Breast epithelium (tissue), 4 donors: ENCODE measurements at places on chromosomes 5 and 9. TPM values are rescaled to one million over a fixed set of nuclear protein-coding genes. Genes with fewer than 3 reads are reported as not detected.

GRCh38 chr5:122493091-122494021 is 181.3 kb downstream of the SNCAIP start:
- DNase-seq = no peak
- H3K4me1 ChIP-seq = no peaks in the 10 kb centered on the region
- no peak overlapping the region for H3K4me3 ChIP-seq
- no peak overlapping the region for H3K27ac ChIP-seq
- no peaks in the 10 kb centered on the region for H3K27me3 ChIP-seq
- no peaks in the 10 kb centered on the region for H3K36me3 ChIP-seq

GRCh38 chr5:104817127-104817526 is 1254.5 kb upstream of the NUDT12 start:
- DNase-seq = no peak
- peaks cover 4% of the 10 kb centered on the region for H3K36me3 ChIP-seq
- no peak overlapping the region for H3K27ac ChIP-seq

GRCh38 chr5:81819556-81820317 is 68.8 kb upstream of the SSBP2 start:
- no peaks in the 10 kb centered on the region for H3K27me3 ChIP-seq
- DNase-seq = no peak

- H3K36me3 ChIP-seq = no peaks in the 10 kb centered on the region
- no peaks in the 10 kb centered on the region for H3K27me3 ChIP-seq
- DNase-seq = no peak
- H3K4me3 ChIP-seq = no peak overlapping the region
Measured at GRCh38 chr5:61344187-61344944, 12.3 kb downstream of the ZSWIM6 start.

DNA sequence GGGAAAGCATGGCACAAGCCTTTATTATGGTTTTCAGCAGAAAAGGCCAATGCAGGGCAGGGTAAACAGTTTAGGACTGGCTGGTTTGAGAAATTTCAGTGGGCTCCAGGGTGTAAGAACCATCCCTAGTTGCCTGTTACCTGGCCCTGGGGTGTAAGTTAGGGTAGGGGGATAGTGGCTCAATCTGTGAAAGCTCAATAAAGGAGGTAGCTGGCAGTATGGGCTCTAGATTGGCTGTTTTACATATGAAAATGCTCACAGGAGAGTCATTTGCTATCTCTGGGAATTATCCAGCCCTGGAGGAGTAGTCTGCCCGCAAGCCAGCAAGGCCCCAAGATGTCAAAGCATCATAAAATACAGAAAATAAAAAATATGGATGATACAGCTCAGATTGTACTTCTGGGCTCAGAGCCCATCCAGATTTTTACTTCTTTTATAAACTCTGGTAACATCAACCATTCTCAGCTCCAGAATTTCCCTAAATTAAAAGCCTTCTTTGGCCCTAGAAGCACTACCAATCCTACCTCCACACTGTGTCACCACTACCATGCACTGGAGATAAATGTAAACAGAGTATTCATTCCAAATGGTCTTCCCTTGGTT is 31.1 kb downstream of the SSBP2 start:
- no peaks in the 10 kb centered on the region for H3K36me3 ChIP-seq
- H3K27me3 ChIP-seq = no peaks in the 10 kb centered on the region
- peaks cover 4% of the 10 kb centered on the region for H3K4me1 ChIP-seq
- no peak overlapping the region for H3K27ac ChIP-seq

DNA sequence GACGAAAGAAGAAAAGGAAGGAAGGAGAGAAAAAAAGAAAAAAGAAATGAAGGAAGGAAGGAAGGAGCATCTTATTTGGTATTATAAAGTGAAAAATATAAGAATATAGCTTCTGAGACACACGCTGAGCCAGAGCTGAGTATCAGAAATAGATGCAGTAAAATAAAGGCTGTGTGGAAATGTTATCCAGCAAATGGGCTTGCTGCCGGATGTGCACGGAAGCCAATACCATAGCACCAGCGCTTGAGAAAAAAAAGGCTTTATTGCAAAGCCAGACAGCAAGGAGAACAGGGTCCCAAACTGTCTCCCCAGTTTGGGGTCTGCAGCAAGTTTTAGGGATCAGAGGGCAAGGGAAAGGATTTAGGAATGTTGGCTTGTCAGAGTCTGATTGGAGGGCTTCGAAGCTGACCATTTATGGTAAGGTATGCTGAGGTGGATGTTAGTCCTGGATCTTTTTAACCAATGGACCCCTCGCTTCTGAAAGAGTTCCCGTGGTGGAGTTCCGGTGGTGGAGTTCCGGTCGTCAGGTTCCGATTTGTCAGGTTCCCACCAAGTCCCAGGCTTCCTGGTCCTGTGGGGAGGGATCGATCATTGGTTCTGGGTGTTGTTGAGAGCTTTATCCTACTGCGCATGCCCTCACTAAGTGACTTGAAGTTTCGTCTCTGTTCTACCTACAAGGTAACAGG is 70.4 kb downstream of the SFXN1 start:
- H3K27me3 ChIP-seq = no peaks in the 10 kb centered on the region
- DNase-seq = no peak
- H3K36me3 ChIP-seq = no peaks in the 10 kb centered on the region
- no peak overlapping the region for H3K27ac ChIP-seq
- no peaks in the 10 kb centered on the region for H3K4me1 ChIP-seq
- H3K4me3 ChIP-seq = no peak overlapping the region

- no peaks in the 10 kb centered on the region for H3K27me3 ChIP-seq
- no peak overlapping the region for H3K27ac ChIP-seq
- no peaks in the 10 kb centered on the region for H3K36me3 ChIP-seq
- DNase-seq = no peak
- H3K4me1 ChIP-seq = no peaks in the 10 kb centered on the region
Measured at GRCh38 chr5:34620185-34620584, 35.9 kb upstream of the RAI14 start.

DNA sequence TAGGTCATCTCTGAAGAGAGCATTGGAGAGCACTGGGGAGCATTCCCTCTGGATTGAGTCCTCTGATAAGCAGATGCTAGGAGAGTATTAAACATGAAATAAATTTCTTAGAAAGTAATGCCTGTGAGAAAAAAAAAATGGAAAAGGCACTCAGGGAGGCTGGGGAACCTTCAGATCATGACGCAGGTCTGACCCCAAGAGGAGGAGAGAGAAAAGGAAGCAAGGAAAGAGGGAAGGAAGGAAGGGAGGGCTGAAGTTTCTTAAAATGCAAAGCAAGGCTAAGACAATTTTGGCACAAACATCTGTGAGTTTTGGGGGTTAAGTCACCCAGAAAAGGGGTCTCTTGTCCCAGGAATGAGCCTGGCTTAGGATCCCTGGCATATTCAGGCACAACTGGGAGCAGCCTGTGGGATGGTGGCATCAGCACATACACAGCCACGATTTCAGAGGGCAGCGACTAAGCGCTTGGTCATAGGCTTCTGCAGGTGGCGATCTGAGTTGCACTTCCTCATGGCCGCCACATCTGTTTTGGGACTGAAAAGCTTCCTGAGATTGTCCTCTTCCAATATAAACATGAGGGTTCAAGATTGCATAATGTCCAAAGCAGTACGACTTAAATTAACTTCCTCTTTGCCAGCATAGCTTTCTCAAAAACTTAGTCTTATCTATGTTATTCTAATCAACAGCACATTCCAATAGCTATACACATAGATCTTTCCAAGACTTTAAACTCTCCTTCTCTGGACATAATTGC is 692.7 kb downstream of the DNAH5 start:
- no peak overlapping the region for H3K4me3 ChIP-seq
- no peak for DNase-seq
- H3K4me1 ChIP-seq = no peaks in the 10 kb centered on the region

GRCh38 chr9:134284273-134284672 is 42.0 kb upstream of the RXRA start:
- H3K4me1 ChIP-seq = peaks cover 22% of the 10 kb centered on the region
- H3K27ac ChIP-seq = no peak overlapping the region
- peak; percentile 80 for DNase-seq
- H3K4me3 ChIP-seq = no peak overlapping the region
- no peaks in the 10 kb centered on the region for H3K36me3 ChIP-seq
- no peaks in the 10 kb centered on the region for H3K27me3 ChIP-seq

DNA sequence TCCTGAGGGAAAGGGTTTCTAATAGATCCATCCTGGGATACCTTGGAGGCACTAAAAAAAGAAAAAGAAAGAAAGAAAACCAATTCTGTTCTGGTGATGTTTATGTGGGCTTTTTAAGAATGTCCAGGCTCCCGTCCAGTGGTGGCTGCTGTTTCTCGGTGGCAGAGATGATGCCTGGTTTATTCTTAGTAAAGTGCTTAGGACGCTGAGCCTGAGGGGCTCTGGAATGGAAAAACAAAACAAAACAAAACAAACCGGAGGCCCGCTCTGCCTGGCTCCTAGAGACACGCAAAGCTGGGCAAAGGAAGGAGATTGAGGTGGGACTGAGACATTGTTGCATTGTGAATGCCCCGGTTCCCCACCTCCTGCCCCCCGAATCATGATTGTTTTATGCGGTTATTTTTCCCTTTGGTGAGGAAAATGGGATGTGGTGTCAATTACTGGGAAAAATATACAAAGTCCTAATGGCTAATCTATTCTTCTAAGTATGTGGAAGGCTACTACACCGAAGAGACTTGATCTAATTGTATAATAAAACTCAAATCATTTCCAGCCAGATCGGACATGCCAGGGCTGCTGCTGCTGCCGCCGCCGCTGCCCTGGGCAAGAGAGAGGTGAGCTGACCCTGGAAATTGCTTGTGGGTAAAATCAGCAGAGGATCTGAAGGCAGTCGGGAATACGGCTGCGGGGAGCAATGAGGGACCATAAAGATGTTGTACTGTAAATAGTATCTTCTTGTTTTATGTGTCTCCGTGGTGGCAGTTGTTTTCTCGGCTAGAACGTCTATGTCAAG is 644.9 kb downstream of the CCDC171 start:
- H3K27me3 ChIP-seq = no peaks in the 10 kb centered on the region
- no peaks in the 10 kb centered on the region for H3K36me3 ChIP-seq
- no peaks in the 10 kb centered on the region for H3K4me1 ChIP-seq

DNA sequence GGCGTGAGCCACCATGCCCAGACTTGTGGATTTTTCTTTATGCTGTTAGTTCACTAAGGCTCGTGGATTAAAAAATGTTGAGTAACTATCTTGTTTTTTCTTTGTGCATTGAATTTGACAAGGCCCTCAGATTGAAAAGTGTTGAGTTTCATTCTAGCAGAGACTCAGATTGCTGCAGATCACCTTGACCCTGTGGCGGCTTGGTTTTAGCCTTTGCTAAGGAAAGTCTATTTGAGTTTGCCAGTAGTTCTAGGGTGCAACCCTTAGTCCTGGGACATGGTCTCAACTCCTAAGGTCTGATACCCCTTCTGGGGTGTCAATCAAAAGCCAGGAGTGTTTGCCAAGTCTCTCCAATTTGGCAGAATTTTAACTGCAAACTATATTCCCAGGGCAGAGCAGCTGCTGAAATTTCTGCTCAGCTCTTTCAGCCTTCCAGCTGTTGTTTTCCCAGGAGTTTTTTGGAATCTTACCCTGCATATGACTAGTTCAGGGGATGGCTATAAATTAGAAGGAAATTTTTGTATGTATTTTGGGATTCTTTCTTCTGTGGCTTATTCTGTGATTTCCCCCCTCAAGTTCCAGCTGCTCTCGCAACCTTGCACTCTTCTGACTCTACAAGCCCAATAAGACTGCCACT is 84.3 kb upstream of the HAND1 start:
- DNase-seq = no peak
- H3K36me3 ChIP-seq = no peaks in the 10 kb centered on the region
- H3K27me3 ChIP-seq = peaks cover 3% of the 10 kb centered on the region
- H3K27ac ChIP-seq = no peak overlapping the region
- H3K4me3 ChIP-seq = no peak overlapping the region

- DNase-seq = peak; percentile 28
- H3K36me3 ChIP-seq = no peaks in the 10 kb centered on the region
- no peak overlapping the region for H3K27ac ChIP-seq
- H3K4me1 ChIP-seq = no peaks in the 10 kb centered on the region
Measured at GRCh38 chr5:58235299-58235698, 224.6 kb downstream of the PLK2 start.

DNA sequence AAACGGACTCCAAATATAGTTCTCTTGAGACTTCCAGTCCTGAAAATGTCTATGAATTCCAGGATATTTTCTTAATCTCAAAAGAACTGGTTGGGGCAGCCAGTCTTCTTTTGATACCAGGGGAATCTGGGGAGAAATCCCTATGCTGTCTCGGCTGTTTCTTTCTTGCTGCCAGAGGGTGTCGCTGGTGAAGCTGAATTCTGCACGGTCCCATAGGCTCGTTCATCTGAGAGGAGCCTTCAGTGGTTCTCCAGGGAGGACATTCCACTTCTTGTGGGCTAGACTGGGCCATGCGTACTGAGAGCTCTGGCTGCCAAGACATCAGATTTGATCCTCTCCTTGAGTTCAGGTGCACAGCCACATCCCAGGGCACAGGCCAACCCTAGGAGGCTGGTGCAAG is 155.0 kb upstream of the CLINT1 start:
- H3K27me3 ChIP-seq = no peaks in the 10 kb centered on the region
- H3K4me1 ChIP-seq = no peaks in the 10 kb centered on the region

- H3K27me3 ChIP-seq = no peaks in the 10 kb centered on the region
- no peak overlapping the region for H3K27ac ChIP-seq
- DNase-seq = no peak
Measured at GRCh38 chr9:34550681-34551270, 28.0 kb upstream of the ENHO start.

DNA sequence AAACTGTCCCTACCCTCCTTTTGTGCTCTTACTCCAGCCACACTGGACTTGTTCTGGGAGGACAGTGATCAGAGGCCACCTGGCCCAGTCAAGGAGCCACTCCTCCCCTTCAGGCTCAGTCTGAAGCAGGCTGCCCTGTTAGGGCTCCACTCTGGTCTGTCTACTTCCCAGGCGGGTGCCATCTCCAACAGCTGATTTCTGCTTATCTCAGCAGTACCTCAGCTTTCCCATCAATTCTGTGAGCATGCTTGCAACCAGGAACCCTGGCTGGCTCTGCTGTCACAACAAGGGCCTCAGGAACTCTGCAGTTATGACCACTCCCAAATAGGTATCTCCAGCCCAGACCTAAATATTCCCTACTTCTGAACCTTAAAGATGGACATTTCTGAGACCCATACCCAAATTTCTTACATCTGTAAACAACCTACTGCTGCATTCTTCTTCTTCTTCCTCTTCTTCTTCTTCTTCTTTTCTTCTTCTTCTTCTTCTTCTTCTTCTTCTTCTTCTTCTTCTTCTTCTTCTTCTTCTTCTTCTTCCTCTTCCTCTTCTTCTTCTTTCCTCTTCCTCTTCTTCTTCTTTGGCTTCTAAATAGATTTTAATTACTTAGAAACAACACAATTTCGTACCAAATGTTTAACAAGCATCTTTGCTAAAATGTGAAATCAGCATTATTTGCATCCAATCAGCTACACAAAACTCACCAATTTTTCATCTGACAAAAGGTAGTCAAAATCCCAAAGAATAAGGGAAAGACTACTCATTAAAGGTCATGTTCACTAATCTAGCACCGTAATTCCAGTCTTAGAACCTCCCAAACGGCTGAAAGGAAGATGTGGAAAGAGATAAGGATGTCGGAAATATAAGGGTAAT is 13.6 kb upstream of the SLC22A4 start:
- H3K27ac ChIP-seq = no peak overlapping the region
- no peaks in the 10 kb centered on the region for H3K4me1 ChIP-seq
- H3K36me3 ChIP-seq = no peaks in the 10 kb centered on the region
- DNase-seq = no peak
- no peaks in the 10 kb centered on the region for H3K27me3 ChIP-seq
- H3K4me3 ChIP-seq = no peak overlapping the region

- no peak for DNase-seq
- H3K36me3 ChIP-seq = no peaks in the 10 kb centered on the region
- H3K27ac ChIP-seq = no peak overlapping the region
- H3K4me1 ChIP-seq = no peaks in the 10 kb centered on the region
- no peak overlapping the region for H3K4me3 ChIP-seq
Measured at GRCh38 chr5:178389796-178390195, 157.2 kb upstream of the PHYKPL start.

SPAAR gene
- total RNA-seq = 13.4 TPM

ABO gene
- 2.8 TPM for total RNA-seq

TEX48 gene
- not detected for total RNA-seq

PLPPR1 gene
- total RNA-seq = 2.2 TPM

IFNB1 gene
- total RNA-seq = not detected

GCNT4 gene
- total RNA-seq = 2.3 TPM

NIPAL4 gene
- 0.29 TPM for total RNA-seq

NMUR2 gene
- total RNA-seq = 0.33 TPM

TSSK1B gene
- 0.73 TPM for total RNA-seq
